Caudate nucleus (tissue), 63 donors: ENCODE measurements at places on chromosomes 2 and 18.

DNA sequence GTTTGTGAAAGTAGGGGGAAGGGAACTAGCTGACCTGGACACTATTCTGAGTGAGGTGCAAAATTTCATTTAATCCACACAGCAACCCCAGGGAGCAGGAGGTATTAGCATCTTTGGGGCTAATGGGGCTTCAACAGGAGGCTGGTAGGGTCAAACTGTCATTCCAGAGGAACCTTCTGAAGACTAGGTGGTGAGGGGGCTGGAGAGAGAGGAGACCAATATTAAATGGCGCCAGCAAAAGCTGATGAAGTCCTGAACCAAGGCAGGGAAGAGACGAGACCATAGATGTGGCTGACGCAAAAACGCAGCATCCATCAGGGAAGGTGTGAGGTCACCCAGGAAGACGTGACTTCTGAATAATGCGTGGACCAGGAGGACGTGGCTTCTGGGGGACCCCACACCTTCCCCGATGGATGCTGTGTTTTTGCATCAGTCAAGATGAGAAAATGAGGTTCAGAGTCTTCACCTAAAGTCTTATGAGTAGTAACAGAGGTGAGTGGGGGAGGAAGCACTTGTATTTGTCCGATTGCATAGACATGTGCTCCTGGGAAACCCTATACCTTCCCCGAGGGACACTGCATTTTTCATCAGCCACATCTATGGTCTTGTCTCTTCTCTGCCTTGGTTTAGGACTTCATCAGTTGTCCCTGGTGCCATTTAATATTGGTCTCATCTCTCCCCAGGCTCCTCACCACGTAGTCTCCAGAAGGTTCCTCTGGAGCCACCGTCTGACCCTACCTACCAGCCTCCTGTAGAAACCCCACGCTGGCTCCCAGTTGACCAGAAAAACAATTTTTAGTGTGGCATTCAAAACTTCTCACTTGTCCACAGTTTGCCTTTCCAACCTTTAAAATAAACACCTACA, 188.6 kb downstream of the MYCN start:
- no peak for DNase-seq

DNA sequence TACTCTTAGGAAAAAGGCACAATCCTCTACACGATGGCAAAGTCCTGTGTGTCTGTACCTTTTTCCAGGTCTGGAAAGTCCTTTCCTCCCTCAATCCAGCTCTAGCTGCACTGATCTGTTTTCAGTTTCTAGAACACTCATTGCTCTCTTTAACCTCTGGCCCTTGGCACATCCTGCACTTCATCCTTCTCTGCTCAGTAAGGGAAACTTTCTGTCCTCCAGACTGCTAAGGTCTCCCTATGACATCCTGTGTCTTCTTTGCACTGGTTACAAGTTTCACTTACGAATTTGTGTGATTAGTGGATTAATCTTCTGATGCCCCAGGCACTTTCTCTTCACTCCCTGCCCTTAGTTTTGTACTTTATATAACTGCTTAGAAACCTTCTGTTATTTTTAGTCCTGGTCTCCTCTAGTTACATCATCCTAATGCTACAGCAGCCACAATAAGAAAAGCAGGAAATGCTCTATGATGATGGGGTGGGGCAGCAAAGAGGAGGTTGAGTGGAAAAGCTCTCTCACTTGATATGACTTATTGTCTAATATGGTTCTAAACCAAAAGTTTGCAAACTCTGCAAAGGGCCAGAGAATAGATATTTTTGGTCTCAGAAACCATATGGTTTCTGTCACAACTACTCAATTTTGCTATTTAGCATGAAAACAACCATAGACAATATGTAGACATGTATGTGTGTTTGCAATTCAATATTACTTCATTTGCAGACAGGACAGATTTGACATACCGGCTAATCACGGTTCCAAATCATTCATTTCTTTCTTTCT, 568.2 kb downstream of the THSD7B start:
- no peak for DNase-seq

- DNase-seq = no peak
Observed at GRCh38 chr2:28713577-28714298, 37.9 kb upstream of the PPP1CB start.

GRCh38 chr2:49167131-49167530, 12.8 kb upstream of the FSHR start:
- no peak for DNase-seq

DNA sequence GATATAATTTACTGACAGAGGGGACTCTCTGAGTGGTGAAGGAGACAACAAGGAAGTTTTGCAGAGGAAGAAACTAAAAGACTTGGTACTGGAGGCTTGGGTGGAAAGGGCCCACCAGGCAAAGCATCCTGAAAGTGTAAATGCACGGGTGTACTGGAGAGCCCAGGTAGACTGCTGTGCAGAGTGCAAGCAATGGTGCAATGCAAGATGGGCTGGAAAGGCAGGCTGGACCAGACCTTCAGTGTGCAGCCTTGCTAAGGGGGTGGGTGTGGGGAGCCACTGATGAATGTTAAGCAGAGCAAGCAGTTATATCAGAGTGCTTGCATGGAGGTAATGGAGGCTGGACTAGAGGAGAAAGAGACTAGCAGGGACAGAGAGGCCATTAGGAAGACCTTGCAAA, 10.7 kb downstream of the C2orf74 start:
- DNase-seq = no peak

DNA sequence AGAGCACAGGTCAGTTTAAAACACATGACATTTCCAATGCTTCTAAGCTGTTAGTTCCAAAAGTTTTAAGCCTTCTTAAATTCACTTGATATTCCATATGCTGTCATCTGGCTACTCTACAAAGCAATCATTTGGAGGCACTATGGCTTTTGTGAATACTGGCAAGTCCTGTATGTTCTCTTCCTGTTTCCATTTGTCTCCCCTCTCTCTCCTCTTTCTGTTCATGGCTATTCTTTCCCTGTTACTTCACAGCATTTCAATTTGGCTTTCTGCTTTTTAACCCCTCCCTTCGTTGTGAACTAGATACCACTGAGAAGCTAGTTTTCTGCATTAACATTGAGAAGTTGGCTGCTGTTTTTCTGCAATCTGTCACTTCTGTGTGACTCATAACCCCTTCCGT, 1337.2 kb upstream of the CELF4 start:
- DNase-seq = no peak

DNA sequence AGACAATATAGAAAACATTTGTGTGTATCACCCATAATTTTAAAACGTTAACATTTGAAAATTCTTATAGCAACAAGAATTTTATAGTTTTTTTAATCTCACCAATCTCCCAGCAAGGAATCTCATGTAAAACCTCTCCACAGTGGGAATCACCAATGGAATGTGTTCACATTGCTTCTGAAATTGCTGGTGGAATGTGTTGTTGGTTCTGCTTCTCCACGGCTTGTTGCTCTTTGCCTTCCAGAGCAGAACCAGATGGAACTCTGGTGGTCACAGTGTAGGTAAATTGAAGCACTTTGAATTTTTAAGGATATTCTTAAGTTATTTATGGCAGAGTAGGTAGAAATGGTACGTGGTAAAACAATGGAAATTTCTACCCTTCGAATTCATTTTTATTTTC, 35.1 kb downstream of the DCAF17 start:
- no peak for DNase-seq

GRCh38 chr18:50711386-50711785, 108.4 kb downstream of the MRO start:
- DNase-seq = no peak

DNA sequence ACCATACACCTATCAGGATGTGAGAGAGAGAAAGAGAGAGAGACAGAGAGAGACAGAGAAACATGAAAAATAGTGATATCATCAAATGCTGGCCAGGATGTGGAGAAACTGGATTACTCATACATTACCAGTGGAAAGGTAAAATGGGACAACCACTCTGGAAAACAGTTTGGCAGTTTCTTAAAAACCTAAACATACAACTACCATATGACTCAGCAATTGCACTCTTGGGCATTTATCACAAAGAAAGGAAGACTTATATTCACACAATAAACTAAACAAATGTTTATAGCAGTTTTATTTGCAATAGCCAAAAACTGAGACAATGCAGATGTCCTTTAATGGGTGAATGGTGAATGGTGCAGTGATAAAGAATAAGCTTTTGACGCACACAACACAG, 29.1 kb downstream of the SLC4A3 start:
- DNase-seq = no peak

- no peak for DNase-seq
Observed at GRCh38 chr18:63090334-63090733, 229.2 kb downstream of the BCL2 start.

DNA sequence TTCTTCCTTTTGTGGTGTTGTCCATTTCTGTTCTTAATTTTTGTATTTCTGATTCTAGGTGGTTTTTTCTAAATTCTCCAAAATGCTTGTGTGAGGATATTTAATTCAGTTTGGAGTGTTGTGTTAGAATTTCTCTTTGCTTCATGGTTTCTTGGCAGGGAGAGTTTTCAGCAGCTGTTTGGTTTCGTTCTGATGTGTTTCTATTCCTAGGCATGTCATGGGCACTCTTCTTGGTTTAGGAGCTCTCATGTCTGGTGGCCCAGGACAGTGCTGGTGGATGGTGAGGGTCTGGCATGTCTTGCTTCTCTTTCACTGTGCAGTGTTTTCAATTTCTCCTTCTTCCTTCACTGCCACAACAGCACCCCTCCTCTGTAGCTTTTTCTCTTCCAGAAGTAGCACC, 52.9 kb downstream of the OSBPL6 start:
- DNase-seq = no peak

DNA sequence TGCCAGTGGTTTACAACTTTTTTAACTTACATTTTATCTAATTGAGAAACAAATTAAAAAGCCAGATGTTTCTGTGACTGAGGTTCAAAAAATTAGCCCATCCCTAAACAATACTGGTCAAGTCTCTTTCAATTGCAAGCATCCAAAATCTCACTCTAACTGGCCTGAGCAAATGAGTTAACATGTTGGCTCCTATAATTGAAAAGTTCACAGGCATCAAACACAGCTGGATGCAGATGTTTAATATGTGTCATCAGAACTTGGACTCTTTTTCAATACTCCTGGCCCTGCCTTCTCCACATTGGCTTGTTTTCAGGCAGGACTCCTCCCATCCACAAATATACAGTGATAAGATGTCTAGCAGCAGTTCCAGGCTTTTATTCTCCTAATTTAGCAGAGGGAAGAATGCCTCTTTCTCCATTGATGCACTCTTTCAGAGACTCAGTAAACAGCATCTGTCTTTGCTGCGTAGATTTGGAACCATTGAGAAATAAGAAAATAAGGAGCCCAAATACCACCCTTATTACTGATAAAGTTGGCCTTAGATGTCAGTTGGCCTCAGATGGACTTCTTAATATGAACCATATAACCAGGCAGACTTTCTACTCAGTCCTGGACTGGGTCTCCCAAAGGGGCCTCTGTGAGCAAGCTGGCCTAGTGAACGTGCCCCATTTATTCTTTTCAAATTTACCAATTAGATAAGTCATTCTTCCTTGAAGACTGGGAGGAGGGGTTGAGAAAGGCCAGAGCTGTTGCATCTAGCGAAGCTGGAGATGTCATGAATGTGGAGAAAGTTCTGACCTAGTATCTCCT, 30.4 kb upstream of the FN1 start:
- no peak for DNase-seq

GRCh38 chr2:27313882-27314645, 5.8 kb upstream of the UCN start:
- no peak for DNase-seq

DNA sequence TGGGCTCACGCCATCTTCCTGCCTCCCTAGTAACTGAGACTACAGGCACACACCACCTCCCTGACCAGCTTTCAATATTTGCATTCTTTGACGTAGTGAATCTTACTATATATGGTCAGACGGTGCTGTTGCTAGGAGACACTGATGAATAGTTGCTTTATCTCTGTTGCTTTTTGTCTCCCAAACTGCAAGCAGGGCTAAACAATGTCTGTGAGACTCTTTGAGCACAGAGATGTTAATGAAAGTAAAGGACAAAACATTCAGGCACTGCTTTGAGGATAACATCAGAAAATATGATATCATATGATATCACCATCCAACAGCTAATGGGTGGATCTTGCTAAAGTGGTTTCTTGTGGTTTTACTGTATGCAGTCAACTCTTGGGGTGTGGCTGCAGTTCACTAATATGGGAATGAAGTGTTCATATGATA, 43.0 kb downstream of the EMILIN2 start:
- no peak for DNase-seq

- no peak for DNase-seq
Observed at GRCh38 chr2:8624855-8625398, 56.9 kb upstream of the ID2 start.

- no peak for DNase-seq
Observed at GRCh38 chr2:181268174-181268867, 188.9 kb upstream of the ITGA4 start.

GRCh38 chr2:181485638-181485946, 28.4 kb downstream of the ITGA4 start:
- DNase-seq = no peak

DNA sequence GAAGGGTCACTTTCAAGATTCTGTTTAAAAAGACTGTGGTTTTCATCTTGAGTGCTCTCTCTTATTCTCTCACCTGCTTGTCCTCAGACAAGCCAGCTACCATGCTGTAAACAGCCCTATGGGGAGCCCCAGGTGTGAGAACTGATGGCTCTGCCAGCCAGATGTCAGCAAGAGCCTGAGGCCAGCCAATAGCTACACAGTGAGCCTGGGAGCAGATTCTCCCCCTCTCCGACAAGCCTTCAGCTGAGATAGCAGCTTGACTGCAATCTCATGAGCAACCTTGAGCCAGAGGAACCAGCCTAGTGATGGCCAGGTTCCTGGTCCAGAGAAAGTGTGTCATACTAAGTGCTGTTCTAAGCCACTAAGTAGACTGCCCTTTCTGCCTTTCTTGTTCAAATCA, 272.1 kb downstream of the NAPG start:
- no peak for DNase-seq

DNA sequence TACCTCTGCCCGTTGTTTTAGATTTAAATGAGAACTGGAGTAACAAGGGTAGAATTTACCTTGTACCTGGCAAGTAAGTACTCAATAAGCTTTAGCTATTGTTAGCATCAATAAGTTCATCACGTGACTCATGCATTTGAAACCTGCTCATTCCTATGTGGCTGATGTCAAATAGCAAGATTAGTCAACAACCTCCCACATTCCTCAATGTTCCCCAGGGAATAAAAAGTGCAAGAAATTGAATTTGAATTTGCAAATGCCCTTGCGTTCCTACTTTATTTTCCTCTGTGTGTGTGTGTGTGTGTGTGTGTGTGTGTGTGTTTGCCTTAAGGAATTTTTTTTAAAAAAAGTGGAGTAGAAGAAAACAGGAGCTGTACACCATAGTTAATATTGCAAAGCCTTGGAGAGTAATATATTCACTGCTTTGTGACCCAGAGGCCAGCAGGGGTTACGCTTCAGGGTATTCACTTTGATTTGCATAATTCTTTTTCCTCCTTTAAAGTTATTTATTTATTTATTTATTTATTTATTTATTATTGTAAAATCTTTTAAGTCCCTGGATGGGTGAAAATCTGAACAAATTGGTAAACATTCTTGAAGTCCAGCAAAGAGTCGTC, 43.9 kb upstream of the DNAH7 start:
- no peak for DNase-seq

GRCh38 chr18:51088410-51088809, 58.4 kb downstream of the SMAD4 start:
- DNase-seq = no peak

DNA sequence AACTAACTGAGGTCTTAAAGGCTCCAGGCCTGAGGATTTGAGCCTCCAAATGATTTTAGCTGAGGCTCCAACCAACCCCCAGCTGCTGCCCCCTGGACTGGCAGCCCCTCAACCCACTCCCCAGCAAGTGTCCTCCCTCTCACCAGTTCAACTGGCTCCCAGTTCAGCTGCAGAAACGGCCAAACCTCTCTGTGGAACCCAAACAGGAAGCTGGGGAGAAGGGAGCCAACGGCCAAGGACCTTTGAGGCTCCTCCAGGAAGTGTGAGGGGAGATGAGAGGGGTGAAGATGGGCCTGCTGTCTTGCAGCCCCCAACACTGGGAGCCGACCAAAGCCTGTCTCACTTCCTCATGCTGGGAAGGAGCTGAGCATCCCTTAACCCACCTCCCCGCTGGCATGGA, 24.9 kb downstream of the ZFP36L2 start:
- no peak for DNase-seq
